ENCODE measurements at places on chromosomes 4 and X.

DNA sequence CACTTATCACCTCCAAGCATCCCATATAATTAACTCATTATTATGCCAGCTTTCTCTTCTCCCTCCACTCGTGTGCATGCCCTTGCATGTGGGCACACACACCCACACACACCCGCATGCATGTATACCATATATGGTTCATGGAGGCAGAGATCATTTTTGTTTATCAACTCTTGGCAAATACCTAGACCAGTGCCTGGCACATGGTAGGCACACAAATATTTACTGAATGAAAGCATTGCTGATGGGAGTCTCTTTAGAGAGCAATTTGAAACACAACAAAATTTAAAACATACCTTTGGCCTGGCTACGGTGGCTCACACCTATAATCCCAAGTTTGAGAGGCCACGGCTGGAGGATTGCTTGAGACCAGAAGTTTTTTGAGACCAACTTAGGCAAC lies 51.1 kb upstream of the SLC10A4 start:
- DNase-seq: no peak

DNA sequence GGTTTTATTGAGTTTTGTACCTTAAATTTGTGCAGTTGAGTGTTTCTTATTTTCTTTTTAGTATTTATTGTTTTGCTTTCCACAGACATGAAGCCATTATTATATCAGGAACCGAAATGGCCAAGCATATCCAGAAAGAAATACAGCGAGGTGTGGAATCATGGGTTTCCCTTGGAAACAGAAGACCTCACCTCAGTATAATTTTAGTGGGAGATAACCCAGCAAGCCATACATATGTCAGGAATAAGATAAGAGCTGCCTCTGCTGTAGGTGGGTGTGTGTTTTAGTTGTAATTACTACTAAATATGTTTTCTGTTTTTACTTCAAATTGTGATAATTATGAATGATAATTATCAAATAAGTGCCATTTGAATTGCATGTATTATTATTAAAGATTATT lies 16.5 kb downstream of the MTHFD2L start:
- no peak for DNase-seq

DNA sequence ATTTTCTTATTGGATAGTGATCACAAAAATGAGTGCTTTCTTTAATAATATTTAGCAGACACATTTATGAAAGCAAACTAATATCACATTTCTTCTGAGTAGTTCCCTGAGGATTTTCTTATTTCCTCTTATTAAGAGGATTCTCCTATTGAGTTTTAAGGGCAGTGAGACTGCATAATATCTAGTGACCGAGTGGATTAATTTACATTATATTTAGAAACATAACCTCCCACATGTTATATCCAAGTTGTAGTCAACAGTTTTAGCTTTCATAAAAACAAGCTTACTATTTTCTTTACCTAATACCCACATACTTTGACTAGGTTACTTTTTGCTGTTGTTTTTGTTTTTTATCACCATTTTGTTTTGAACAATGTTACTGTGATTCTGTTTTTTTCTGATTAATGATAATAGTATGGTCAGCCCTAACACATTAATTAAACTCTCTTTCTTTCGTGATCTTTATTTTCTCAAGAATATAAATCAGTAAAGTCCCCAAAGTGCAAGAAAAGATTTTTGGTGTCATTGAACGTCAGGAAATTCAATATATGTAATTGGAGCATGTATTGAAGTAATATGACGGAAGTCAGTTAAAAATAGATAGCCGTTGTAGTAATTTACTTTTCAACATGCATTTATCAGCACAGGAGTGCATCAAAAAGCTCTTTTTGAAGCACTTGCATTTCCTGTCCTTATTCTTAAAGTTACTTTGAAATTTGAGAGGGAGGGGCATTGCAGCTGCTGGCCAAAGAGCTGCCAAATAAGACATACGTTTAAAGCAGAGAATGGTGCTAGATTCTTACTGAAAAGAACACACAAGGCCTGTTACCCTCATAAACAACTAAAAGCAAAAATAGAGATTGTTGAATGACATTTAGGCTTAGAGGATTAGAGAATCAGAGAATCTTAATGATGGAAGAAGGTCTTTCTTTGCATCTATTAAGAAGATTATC lies 25.2 kb downstream of the DDIT4L start:
- no peak for DNase-seq

DNA sequence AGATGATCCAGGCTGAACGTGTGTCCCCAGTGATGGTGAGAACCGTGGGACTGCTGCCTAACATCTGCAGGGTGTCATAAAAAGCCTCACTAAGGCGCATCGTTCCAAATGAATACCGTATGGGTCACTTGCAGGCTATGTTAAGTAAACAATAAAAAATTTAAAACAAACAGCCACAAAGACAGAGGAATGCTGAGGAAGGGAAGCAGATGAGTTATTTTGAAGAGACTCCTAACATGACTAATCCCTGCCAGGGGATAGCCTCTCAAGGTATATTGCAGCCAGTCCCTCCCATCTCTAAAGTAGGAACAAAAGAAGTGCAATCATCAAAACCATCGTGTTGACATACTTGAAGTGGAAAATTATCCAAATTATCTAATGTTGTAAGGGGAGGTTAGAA lies 83.8 kb downstream of the UNC5C start:
- no peak for DNase-seq

DNA sequence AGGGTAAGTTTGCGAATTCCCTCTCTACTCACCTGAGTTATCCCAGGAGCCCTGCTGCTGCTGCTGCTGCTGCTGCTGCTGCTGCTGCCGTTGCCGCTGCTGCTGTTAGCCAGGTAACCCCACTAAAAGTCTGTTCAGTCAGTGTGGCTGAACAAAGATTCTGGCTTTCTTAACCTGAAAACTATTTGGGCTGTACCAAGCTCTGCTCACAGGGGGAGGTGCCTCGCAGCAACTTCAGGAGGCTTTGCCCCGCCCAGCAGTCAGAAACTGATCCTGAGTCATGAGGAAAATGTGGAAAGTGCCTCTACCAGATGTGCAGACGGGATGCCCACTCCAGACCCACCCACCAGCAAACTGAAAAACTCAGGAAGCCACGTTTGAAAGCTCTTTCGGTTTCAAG lies at the start of gene CAPN6:
Gene CAPN6 (minus strand): TSS at position 145 of the 400 bp plus-strand sequence. CDS start 6,547 bp downstream, outside the sequence.
- DNase-seq: no peak

DNA sequence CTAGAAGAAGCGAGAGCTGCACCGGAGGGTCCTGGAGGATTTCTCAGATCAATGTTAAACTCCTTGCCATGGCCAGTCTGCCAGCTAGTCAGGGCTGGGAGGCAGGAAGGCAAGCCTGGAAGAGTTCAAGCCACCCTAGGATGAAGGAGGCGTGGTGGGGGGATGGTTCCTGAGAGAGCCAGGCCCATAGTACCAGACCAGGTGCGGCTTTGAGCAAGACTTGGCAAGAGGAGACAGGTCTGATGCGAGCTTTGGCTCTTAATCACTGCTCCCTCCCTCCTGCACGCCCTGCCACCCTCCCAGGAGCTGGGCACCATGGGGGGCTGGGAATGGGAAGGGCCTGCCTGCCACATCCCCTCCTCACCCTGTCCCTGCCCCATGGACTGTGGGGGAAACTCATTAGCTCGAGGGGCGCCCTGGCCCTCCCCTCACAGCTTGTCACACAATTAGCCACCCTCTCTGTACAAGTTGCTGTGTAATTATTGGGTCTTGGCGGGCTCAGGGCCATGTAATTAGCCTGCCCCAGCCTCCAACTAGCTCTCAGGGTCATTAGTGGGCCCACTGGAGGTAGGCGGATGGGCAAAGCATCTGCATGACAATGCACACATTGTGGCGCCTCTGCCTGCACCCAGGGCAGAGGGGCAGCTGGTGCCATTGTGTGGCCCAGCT lies 50.3 kb downstream of the EFNB1 start:
- DNase-seq: no peak

DNA sequence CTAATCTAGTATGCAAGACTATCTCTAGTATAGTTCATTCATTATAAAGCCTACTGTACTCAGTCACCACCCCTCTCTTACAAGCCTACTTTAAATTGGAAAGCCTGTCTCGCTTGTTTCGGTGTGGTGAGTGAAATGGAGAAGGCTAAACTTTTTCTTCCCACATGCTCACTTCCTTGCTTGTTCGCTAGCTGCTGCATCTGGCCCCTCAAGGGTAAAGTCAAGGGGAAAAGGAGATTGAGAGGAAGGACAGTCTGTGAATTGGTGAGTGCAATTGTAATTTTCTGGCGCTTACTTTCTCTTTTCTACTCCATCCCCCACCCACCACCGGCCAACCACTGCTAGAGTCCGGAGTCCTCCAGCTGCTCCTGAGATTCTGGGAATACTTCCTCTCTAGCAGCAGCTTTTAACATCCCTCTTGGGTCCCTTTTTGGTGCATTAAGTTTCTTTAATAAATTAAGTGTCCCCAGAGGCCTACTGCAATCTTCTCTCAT lies 12.1 kb upstream of the ARAP2 start:
- no peak for DNase-seq

- peak; percentile 1 for DNase-seq
Measured at GRCh38 chrX:50430917-50431575, 39.6 kb downstream of the DGKK start.

DNA sequence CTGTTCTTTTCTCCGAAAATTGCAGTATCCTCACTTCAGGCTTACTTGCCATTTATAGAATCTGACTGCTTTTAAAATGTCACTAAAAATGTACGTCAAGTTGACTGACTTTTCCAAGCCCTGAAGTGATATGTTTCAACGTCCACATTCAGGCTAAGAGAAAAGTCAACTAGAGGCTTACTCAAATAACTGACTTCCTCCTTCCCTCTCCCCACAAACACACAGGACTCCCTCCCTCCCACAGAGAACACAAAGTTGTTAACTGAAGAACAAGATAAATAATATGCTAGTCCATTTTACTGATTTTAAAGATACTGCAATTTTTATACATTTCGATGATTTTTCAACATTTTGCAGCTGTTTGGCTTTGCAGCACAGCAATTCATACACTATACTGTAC lies 13.8 kb upstream of the CDKL2 start:
- DNase-seq: no peak

DNA sequence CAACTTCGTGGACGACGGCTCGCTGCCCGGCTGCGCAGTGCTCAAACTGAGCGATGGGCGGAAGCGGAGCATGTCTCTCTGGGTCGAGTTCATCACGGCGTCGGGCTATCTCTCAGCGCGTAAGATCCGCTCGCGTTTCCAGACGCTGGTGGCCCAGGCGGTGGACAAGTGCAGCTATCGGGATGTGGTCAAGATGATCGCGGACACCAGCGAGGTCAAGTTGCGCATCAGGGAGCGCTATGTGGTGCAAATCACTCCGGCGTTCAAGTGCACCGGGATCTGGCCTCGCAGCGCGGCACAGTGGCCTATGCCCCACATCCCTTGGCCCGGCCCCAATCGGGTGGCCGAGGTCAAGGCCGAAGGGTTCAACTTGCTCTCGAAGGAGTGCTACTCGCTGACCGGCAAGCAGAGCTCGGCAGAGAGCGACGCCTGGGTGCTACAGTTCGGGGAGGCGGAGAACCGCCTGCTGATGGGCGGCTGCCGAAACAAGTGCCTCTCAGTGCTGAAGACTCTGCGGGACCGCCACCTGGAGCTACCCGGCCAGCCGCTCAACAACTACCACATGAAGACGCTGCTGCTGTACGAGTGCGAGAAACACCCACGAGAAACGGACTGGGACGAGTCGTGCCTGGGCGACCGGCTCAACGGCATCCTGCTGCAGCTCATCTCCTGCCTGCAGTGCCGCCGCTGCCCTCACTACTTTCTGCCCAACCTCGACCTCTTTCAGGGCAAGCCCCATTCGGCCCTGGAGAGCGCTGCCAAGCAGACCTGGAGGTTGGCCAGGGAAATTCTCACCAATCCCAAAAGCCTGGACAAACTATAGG lies 1.5 kb downstream of the MAB21L2 start:
- no peak for DNase-seq

DNA sequence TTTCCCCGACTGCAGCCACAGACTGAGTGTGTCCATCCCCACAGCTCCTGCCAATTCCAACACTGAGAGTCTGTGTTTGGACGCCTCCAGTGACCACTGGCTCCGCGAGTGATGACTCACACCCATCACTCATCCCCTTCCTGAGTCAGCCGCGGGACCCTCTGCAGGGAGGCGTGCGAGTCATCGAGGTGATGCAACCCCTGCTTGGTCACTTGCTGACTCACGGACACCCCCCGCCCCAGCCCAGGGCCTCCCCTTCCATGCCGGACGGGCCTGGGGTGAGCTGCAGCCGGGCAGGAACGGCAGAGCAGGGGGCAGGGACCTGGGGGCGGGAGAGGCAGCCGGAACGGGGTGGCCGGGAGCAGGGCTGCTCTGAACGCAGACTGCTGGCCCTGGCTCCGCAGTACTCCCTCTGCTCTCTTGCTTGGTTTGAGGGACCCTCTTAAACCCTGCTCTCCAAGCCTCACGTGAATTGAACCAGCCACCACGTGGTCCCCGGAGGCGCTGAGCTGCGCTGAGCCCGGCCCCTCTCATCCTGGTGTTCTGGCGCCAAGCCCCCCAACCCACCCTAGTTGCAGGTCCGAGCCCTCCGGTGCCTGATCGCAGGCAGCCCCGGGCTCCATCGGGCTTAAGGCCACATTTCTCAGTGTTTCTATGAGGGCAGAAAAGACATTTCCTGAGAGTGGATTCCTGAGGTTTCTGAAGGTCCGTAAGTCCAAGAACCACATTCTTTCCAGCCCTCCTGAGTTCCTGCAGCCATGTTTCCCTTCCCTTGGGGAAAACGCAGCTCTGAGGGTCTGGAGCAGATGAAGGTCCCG lies 32.4 kb downstream of the FGFRL1 start:
- DNase-seq: no peak

- no peak for DNase-seq
Measured at GRCh38 chrX:11053351-11053750, 57.8 kb upstream of the HCCS start.

Data from cortex of kidney (tissue), 1 donor.